ENCODE measurements at places on chromosomes 5 and 9.

DNA sequence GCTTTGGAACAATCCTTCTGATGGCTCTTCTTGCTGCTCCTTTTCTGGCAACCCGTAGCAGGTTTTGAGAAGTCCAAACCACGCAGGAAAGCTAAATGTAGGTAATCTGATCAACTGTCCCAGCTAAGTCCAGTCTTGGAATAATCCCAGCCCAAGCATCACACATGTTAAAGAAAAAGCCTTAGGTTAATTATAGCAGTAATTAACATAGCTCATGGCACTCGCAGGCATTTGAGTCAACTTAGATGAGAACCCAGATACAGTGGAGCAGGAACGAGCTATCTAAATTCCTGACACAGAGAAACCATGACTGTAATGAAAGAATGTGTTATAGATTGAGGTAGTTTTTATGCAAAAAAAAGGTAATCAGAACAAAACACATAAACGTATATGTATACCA, 844.8 kb downstream of the CDH9 start:
- DNase-seq = no peak

GRCh38 chr5:180647941-180648500, 1.4 kb downstream of the FLT4 start:
- no peak for DNase-seq

DNA sequence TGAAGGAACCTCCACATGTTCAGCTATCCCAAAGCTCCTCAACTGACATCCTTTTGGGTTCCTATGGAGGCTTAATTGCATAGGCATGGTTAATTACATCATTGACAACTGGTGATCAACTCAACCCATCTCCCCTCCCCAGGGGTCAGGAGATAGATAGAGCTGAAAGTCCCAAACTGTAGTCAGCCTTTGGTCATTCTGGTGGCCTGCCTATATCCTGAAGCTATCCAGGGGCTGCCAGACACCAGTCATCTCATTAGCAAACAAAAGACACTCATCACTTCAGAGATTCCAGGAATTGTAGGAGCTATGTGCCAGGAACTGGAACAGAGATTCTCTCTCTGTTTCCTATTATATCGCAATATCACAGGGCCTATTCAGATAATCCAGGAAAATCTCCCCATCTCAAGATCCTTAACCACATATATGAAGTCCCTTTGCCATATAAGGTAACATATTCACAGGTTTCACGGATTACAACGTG, 646.5 kb upstream of the GRAMD2B start:
- DNase-seq = no peak

DNA sequence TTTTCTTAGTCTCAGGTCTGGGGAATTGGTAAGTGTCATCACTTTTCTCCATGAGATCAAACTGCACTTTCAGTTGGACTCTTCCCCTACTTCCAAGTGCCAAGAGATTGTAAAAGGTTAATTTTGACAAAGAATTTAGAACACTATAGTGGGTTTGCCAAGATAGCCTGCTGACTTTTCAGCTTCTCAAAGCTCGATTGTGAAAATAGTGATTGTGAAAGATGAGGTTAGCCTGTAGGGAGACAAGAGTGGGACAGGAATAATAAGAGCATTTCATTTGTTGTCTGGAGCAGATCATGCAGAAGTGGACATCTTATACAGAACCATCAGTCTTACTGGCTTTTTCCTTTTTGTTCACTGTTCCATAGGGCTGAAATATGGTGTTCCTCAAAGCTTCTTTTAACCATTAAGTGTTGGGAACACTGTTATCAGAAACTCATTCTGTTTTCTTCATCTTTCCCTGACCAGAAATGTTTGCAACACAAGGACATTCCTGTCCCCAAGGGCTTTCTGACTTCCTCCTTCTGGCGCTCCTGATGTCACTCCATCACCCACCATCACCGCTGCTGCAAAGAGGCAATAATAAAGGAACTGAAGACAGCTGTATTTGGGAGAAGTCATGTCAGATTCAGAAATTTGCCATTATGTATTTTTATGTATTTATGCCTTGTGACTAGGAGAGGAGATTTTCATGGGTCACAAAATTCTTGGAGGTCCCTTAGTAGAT, 11.6 kb upstream of the SPTAN1 start:
- no peak for DNase-seq

GRCh38 chr5:39558541-39558940, 133.8 kb upstream of the DAB2 start:
- no peak for DNase-seq

DNA sequence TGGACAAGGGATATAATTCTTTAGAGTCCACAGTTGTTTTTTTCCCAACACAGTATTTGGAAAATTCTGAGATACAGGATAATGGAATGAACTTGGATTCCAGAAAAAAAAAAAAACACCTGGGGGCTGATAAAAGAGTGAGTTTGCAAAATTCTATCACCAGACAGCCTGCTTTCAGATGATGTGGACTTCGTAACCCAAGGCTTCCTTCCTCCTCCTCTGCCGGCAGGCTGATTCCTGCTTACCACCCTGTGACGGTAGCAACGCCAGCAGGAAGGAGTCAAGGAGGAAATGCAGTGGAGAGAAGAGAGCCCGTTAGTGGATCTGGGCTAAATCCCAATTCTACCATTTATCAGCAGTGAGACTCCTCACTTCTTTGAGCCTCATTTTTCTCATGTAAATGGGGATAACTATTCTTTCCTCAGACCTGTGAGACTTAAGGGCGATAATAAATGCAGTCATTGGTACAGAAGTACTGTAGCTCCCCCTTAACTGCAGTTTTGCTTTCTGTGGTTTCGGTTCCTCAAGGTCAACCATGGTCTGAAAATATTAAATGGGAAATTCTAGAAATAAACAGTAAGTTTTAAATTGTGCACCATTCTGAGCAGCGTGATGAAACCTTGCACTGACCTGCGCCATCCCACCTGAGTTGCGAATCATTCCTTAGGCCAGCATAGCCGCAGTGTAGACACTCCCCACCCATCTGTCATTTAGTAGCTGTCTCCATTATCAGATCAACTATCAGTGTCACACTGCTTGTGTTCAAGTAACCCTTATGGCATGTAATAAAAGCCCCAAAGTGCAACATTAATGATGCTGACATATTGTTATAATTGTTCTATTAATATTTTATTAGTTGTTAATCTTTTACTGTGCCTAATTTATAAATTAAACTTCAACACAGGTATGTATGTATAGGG, 71.4 kb downstream of the DCP2 start:
- no peak for DNase-seq

DNA sequence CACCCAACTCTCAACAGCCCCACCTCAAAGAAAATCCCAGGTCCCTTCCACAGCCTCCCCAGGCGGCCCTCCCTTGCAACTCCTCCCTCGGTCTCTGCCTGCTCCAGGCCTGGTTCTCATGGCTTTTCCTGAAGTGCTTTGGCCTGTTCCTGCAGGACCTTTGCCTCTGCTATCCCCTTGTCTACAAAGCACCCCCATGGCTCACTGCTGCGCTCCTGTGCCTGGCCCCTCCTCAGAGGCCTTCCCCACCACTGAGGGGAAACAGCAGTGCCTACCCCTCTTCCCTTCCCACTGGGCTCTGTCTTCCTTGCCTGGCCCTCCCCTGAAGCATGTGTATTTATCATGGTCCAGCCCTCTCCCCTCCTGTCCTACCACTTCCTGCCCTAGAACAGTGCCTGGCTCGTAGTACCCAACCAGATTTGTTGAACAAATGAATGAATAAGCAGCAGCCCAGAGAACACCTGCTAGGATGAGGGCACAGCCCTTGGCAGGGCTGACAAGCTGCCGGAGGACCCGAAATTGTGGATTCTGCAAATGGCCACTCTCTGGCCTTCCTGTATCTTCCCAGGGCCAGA, 68.6 kb upstream of the LRRTM2 start:
- no peak for DNase-seq

GRCh38 chr5:78766412-78766762, 117.8 kb upstream of the LHFPL2 start:
- no peak for DNase-seq

- no peak for DNase-seq
Observed at GRCh38 chr5:96995419-96995818, 59.5 kb downstream of the LNPEP start.

- DNase-seq = peak; percentile 15
Observed at GRCh38 chr9:79663878-79664277, 92.1 kb downstream of the TLE4 start.

GRCh38 chr5:54009828-54010227, 300.5 kb downstream of the ARL15 start:
- no peak for DNase-seq

GRCh38 chr9:118230329-118230728, 526.1 kb downstream of the TLR4 start:
- DNase-seq = no peak

DNA sequence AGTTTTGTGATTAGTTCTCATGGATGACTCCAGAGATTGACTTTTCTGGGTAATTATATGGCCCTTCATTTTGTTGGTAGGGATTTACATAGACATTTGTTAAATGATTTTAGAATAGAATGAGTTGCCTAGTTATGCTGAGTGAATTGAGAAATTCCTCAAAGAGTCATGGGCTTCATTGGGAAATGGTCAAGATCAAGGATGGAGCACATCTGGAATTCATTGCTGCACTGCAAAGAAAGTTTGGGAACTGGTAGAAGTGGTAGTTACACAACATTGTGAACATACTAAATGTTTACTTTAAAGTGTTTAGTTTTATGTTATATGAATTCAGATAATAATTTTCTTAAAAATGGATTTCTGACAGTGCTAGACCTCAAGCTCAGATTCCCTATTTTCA, 46.5 kb downstream of the PIP5K1B start:
- DNase-seq = no peak

- DNase-seq = no peak
Observed at GRCh38 chr9:84822589-84823233, 153.2 kb downstream of the NTRK2 start.

DNA sequence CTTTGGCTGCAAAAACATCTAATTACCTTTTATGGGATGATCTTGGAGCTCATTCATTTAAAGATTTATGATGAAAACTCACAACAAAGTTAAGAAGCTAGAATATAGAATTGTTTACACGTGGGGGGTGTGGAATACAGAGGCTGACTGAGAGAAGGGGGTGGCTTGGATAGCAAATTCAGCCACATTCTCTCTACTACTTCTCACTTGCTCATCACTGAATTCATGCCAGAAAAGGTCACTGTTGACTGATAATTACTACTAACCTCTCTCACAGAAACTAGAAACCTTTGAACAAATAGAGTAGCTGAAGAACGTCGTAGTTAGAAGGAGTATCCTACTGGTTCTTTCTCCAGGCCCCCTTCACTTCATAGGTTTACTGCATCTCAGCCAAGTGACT, 808.2 kb downstream of the BRINP1 start:
- no peak for DNase-seq

DNA sequence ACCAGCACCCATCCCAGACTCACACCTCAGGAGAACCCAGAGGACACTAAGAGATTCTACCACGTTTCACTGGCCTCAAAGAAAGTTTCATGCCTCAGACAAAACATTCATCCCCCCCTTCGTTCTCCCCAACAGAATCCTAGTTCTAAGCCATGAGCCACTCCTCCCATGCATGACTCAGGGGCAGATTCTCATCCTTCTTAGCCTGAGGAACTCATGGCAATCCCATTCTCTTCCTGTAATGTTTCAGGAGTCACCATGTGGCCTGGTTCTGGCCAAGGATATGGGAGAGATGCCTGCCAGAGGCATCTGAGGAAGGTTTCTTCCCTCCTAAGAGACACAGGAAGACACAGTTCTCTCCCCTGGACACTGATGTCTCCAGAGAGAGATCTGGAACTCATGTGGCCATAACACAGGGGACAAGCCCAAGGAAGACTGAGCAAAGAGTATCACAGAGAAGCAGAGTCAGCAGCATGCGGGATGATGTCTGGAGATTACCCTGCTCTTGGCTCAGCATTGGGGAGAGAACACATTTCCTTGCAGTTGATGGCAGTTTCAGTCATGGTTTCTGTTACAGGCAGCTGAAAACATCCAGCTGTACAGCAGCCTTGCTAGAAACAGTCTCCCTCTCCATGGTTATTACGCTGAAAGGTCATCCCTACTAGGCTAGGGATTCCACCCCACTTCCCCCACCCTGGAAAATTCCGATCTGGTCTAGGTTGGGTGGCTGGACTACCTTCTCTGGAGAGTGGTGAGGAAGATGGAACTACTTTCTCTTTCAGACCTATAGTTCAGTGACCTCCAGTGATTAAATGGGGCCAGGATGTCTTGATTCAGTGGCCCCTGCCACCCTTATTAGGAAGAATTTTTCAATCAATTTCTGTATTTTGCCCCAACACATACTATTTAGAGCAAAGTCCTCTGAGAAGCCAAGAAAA, 115.4 kb downstream of the ZNF608 start:
- DNase-seq = no peak
